Osteoblast (primary cell): ENCODE measurements at places on chromosomes 7 and 10. TPM values are rescaled to one million over a fixed set of nuclear protein-coding genes. Genes with fewer than 3 reads are reported as not detected.

EGR2 gene
- 2.4 and 3.6 TPM in 2 replicates for total RNA-seq

FGL2 gene
- total RNA-seq: under 0.01 TPM in 2 replicates

GRCh38 chr7:102942181-102942866 is 29.5 kb downstream of the LRRC17 start:
- no peak overlapping the region for H3K27ac ChIP-seq
- H3K4me3 ChIP-seq: no peak overlapping the region
- no peaks in the 10 kb centered on the region for H3K27me3 ChIP-seq
- DNase-seq: no peak

FBXL13 gene
- total RNA-seq: 2.1 and 2.2 TPM in 2 replicates

- H3K4me1 ChIP-seq: no peaks in the 10 kb centered on the region
- no peak for DNase-seq
- H3K36me3 ChIP-seq: no peaks in the 10 kb centered on the region
- no peak overlapping the region for H3K4me3 ChIP-seq
These were observed 104.7 kb downstream of the CDH23 start for GRCh38 chr10:71501402-71501801.

DNA sequence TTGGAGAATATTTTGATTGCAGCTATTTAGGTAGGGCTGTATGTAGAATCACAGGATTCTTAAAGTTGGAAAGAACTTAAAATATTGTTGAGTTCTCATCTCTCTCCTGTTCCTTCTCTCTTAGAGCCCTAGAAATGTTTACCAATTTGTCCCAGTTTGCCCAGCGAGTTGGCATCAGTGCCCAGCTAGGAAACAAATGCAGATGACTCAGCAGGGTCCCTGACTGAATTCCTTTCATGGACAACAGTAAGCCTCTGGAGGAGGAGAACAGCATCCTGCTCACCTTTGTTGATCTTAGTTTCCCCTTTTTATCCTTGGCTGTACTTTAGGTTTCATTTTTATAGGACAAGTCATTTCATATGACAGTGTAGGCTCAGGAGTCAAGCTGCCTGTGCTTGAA is 89.3 kb downstream of the SEC23IP start:
- no peak overlapping the region for H3K4me3 ChIP-seq
- H3K27me3 ChIP-seq: no peaks in the 10 kb centered on the region
- H3K36me3 ChIP-seq: no peaks in the 10 kb centered on the region
- H3K27ac ChIP-seq: no peak overlapping the region

DNA sequence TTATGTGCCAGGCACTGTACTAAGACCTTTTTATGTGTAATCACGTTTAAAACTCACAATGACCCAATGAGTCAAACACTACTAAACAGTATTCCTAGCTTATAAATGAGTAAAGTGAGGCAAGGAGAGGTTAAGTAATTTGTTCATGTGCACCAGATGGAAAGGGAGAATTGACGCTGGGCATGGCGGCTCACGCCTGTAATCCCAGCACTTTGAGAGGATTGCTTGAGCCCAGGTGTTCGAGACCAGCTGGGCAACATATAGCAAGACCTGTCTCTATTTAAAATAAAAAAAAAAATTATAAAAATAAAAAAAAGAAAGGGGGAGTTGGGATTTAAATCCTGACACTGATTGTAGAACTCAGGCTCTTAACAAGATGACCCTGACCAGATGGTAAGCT is 46.7 kb upstream of the DLG5 start:
- peaks cover 12% of the 10 kb centered on the region for H3K4me1 ChIP-seq
- no peaks in the 10 kb centered on the region for H3K27me3 ChIP-seq

GRCh38 chr10:24723386-24723787 is 300 bp downstream of the ARHGAP21 start:
- peak overlapping the region; percentile 81 for H3K27ac ChIP-seq
- peak overlapping the region; percentile 91 for H3K4me3 ChIP-seq
- H3K4me1 ChIP-seq: peaks cover 33% of the 10 kb centered on the region
- H3K27me3 ChIP-seq: no peaks in the 10 kb centered on the region
- peak; percentile 88 for DNase-seq

- H3K36me3 ChIP-seq: no peaks in the 10 kb centered on the region
- H3K27me3 ChIP-seq: no peaks in the 10 kb centered on the region
- H3K4me1 ChIP-seq: no peaks in the 10 kb centered on the region
- DNase-seq: no peak
- no peak overlapping the region for H3K27ac ChIP-seq
These were observed 630.0 kb downstream of the NRG3 start for GRCh38 chr10:82505009-82505408.

DNA sequence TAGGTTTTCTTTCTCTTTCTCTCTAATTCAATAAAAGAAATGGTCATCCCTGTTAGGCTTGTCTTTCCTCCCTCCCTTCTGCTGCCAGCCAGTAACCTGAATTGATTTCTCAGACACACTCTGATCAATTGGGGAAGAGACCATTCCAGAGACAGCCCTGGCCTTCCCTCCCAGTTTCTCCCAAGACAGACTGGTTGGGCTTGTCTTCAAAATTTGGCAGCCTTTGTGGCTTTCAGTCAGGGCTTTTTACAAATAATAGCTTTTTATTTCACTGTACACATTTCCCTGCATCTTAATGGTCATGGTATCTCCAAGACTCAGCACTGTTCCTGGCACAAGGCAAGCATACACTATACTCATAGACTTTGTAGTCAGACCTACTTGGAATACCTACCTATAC is 33.9 kb downstream of the BCAP29 start:
- peak overlapping the region; percentile 4 for H3K27ac ChIP-seq
- H3K4me1 ChIP-seq: peaks cover 15% of the 10 kb centered on the region
- no peak for DNase-seq

GRCh38 chr10:83272666-83273434 is 866.5 kb upstream of the GHITM start:
- no peak overlapping the region for H3K4me3 ChIP-seq
- no peak overlapping the region for H3K27ac ChIP-seq
- DNase-seq: no peak
- no peaks in the 10 kb centered on the region for H3K36me3 ChIP-seq
- no peaks in the 10 kb centered on the region for H3K4me1 ChIP-seq
- H3K27me3 ChIP-seq: no peaks in the 10 kb centered on the region

DNA sequence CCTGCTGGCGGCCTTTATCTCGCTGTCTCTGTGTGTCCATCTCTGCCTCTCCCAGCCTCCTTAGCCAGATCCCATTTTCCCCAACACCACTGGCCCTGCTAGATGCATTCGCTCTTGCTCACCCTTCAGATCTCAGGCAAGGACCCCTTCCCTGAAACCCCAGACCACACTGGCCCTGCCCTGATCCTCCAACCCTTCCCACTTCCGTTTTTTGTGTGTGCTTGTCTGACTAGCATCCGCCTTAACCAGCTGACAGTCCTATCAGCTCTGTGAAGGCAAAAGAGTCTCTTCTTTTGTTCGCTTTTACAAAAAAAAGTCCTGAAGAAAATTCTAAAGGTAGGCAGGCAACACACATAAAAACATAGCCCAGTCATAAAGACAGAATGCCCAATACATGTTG is 28.7 kb downstream of the CHST15 start:
- H3K27ac ChIP-seq: no peak overlapping the region
- peaks cover 12% of the 10 kb centered on the region for H3K27me3 ChIP-seq
- peaks cover 11% of the 10 kb centered on the region for H3K4me1 ChIP-seq
- no peak overlapping the region for H3K4me3 ChIP-seq

- H3K27ac ChIP-seq: no peak overlapping the region
- H3K4me3 ChIP-seq: no peak overlapping the region
- no peak for DNase-seq
- no peaks in the 10 kb centered on the region for H3K36me3 ChIP-seq
- no peaks in the 10 kb centered on the region for H3K4me1 ChIP-seq
- no peaks in the 10 kb centered on the region for H3K27me3 ChIP-seq
These were observed 483.1 kb upstream of the NRP1 start for GRCh38 chr10:33817605-33818004.

GRCh38 chr10:86376852-86377796 is 10.5 kb upstream of the GRID1 start:
- peak overlapping the region; percentile 50 for H3K4me3 ChIP-seq
- no peaks in the 10 kb centered on the region for H3K36me3 ChIP-seq
- DNase-seq: peak; percentile 99
- H3K27ac ChIP-seq: no peak overlapping the region

- H3K27ac ChIP-seq: no peak overlapping the region
- no peaks in the 10 kb centered on the region for H3K27me3 ChIP-seq
- no peak overlapping the region for H3K4me3 ChIP-seq
- DNase-seq: no peak
These were observed 41.2 kb downstream of the CHCHD3 start for GRCh38 chr7:133040674-133041073.

GRCh38 chr7:17651863-17652385 is 288.4 kb downstream of the SNX13 start:
- no peaks in the 10 kb centered on the region for H3K27me3 ChIP-seq
- peak; percentile 68 for DNase-seq
- H3K4me1 ChIP-seq: peaks cover 19% of the 10 kb centered on the region
- H3K36me3 ChIP-seq: no peaks in the 10 kb centered on the region
- H3K27ac ChIP-seq: peak overlapping the region; percentile 91

AGMO gene
- total RNA-seq: under 0.01 and 1.2 TPM in 2 replicates

DNA sequence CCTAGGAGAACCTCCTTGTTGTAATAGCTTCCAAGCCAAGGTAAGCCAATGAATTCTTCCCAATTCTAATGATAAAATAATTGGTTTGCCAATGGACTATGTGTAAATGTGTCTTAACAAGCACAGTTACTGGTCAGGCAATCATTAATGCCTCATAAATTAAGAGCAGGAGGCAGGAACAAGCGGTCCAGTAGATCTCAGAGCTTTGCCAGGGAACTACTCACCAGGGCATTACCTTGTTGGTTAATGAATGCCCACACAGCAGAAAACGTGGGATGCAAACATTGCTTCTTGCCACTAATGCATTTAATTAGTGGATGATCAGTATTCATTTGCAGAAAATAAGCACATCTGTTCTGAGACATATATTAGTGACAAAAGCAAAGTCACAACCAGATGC is 26.7 kb upstream of the ZNF800 start:
- H3K36me3 ChIP-seq: no peaks in the 10 kb centered on the region
- H3K4me1 ChIP-seq: no peaks in the 10 kb centered on the region
- DNase-seq: no peak
- no peak overlapping the region for H3K4me3 ChIP-seq
- no peak overlapping the region for H3K27ac ChIP-seq

TMEM213 gene
- total RNA-seq: not detected in 2 replicates

MGAM2 gene
- total RNA-seq: not detected in 2 replicates

SLC26A5 gene
- not detected in 2 replicates for total RNA-seq

SPAM1 gene
- not detected in 2 replicates for total RNA-seq

MKI67 gene
- total RNA-seq: 2.5 and 3.5 TPM in 2 replicates

DNA sequence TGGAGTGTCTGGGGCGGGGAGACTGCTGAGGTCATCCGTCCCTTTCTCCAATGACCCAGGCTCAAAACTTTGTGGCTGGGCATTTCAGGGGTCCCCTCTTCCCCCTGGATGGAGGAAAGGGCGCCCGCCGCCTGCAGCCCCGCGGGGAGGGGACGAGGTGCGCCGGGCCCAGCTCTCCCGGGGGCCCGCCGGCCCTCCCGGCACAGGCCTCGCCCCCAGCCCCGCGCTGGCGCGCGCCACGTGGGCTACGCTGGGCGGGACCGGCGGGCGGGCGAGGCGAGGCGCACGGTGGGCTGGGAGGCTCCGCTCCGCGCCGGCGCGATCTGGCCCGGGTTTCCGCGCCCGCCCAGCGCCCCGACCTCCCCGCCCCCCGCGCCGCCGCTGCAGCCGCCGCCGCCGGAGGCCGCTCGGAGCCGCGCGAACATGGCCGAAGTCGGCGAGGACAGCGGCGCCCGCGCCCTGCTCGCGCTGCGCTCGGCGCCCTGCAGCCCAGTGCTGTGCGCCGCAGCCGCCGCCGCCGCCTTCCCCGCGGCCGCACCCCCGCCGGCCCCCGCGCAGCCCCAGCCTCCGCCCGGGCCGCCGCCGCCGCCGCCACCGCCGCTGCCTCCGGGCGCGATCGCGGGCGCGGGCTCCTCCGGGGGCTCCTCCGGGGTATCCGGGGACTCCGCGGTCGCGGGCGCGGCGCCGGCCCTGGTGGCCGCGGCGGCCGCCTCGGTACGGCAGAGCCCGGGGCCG is at the start of gene FOXK1:
Gene FOXK1 (plus strand): TSS at position 410 of the 735 bp plus-strand sequence. CDS start 14 bp downstream, at position 424.
- H3K36me3 ChIP-seq: no peaks in the 10 kb centered on the region
- peaks cover 10% of the 10 kb centered on the region for H3K4me1 ChIP-seq
- H3K4me3 ChIP-seq: peak within 1 kb of the TSS; percentile 86
- peak within 1 kb of the TSS; percentile 86 for H3K27ac ChIP-seq
- H3K27me3 ChIP-seq: no peaks in the 10 kb centered on the region

GRCh38 chr7:126792521-126792920 is 460.2 kb downstream of the GRM8 start:
- no peak overlapping the region for H3K27ac ChIP-seq
- H3K27me3 ChIP-seq: no peaks in the 10 kb centered on the region
- H3K36me3 ChIP-seq: no peaks in the 10 kb centered on the region
- no peak for DNase-seq
- H3K4me3 ChIP-seq: no peak overlapping the region
- no peaks in the 10 kb centered on the region for H3K4me1 ChIP-seq

GRCh38 chr7:73606801-73607691 is 17.3 kb downstream of the MLXIPL start:
- H3K36me3 ChIP-seq: no peaks in the 10 kb centered on the region
- peak overlapping the region; percentile 46 for H3K4me3 ChIP-seq
- peaks cover 2% of the 10 kb centered on the region for H3K4me1 ChIP-seq
- no peak overlapping the region for H3K27ac ChIP-seq
- DNase-seq: peak; percentile 98

- H3K27ac ChIP-seq: no peak overlapping the region
- no peak for DNase-seq
- H3K4me3 ChIP-seq: no peak overlapping the region
- H3K27me3 ChIP-seq: no peaks in the 10 kb centered on the region
- H3K4me1 ChIP-seq: peaks cover 10% of the 10 kb centered on the region
These were observed 29.4 kb downstream of the CPA1 start for GRCh38 chr7:130409712-130410072.

- H3K27ac ChIP-seq: no peak overlapping the region
- H3K27me3 ChIP-seq: no peaks in the 10 kb centered on the region
- H3K4me1 ChIP-seq: no peaks in the 10 kb centered on the region
- no peaks in the 10 kb centered on the region for H3K36me3 ChIP-seq
- no peak overlapping the region for H3K4me3 ChIP-seq
These were observed 42.8 kb upstream of the MKLN1 start for GRCh38 chr7:131284702-131285419.

DNA sequence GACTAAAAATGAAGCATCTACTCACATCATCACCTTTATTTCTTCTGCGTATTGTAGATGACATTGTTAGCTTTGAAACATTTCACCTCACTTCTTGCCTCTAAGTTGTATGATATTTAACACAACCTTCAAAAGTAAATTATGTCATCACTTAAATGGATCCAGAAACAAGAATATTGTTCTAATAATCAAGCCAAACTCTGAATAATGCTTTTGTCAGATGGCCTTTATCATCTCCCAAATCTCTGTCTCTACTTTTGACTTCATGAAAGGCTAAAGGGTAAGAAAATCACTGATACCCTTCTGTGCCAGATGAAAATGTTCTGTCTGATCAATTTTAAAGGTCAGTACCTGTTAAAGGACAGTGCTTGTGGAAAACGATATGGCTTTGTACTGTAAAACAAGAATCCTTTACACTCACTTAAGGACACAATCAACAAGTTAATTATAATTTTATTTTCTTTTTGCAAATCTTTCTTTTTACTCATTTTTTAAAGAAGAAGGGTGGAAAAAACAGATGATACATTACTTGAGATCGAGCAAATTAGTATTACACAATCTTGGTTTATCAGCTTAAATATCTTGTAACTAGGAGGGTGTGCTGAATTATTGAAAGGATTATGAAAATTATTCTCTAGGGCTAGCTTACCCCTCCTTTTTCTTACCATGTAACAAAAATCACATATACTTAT is 309.4 kb upstream of the IGFBP3 start:
- H3K4me1 ChIP-seq: peaks cover 30% of the 10 kb centered on the region
- no peak for DNase-seq
- H3K27me3 ChIP-seq: no peaks in the 10 kb centered on the region
- peak overlapping the region; percentile 76 for H3K27ac ChIP-seq

GRCh38 chr10:77795426-77796055 is 131.0 kb downstream of the DLG5 start:
- no peak overlapping the region for H3K4me3 ChIP-seq
- H3K27ac ChIP-seq: no peak overlapping the region
- no peak for DNase-seq
- H3K27me3 ChIP-seq: no peaks in the 10 kb centered on the region

ARHGEF35 gene
- total RNA-seq: 2.4 and 3.6 TPM in 2 replicates
